HFF-Myc (cell line): ENCODE measurements at places on chromosomes 3 and 15.

DNA sequence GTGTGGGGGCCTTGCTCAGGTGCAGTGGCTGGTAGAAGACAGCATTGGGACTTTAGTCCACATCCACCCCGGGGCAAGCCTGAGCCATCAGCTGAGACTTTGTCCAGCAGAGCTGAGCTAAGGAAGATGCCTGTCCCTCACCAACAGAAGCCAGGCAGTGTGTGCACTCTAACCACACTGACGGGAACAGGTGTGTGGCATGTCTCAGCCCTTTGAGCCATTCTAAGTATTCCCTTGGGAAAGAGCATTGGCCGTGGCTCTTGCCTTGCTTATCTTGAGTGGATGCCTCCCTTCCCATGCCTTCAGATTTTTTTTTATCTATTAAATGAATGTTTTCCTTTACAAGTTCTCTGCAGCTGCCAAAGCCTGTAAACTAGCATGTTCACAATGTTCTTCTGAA, 3.5 kb downstream of the GABRA5 start:
- no peak for DNase-seq

- DNase-seq: no peak
Observed at GRCh38 chr3:37888421-37888820, 26.7 kb downstream of the CTDSPL start.

DNA sequence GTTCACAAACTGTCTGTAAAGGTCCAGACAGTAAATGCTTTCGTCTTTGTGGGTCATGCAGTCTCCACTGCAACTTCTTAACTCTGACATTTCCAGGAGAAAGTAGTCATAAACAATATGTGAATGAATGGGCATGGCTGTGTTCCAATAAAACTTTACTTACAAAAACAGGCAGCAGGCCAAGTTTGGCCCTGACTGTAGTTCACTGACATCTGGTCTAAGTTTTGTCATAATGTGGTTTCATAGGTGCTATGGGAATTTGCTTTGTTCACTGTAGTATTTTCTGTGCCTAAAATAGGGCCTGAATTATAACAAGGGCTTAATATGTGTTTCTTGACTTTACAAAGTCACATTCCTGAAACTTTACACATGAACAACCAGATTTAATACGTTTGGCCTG, 186.0 kb upstream of the KBTBD8 start:
- DNase-seq: peak; percentile 70

- peak; percentile 27 for DNase-seq
Observed at GRCh38 chr3:186931532-186932280, 1.4 kb downstream of the ST6GAL1 start.

DNA sequence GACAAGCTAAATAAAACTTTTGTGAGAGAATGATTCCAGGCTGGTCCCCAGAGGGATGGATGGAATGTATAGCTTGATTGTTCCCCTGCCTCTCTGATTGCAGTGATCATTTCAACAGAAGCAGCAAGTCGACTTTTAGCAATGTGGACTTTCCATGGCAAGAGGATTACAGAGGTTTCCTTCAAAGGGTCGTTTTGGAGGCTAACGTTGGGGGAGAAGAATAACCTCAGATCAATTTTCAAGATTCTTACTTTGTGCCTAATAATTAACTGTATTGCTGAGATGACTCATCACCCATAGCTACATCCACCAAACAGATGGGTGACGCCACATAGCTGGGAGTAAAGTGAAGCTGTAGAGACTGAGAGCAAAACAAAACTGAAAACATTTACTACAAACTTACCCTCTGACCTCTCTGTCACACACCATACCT, 79.9 kb downstream of the GTPBP8 start:
- DNase-seq: no peak

GRCh38 chr3:17195192-17195611, 310.4 kb downstream of the PLCL2 start:
- no peak for DNase-seq

DNA sequence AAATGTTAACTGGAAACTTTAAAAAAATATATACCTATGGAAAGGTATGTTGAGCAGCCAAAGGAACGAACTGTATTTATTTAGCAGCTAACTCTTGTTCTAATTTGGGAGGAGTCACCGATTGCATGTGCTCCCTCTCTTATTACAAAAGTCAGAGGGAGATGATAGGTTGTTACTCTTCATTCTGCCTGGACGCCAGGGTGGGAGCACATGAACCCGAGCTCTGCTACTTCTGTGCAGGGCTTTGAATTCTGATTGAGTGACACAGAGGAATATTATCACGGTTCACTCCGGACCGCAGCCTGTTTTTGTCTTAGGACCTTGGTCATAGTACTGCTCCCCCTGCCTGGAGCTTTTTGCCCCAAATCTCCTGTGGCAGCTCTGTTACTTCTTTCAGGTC, 36.9 kb upstream of the LRIG1 start:
- DNase-seq: no peak

- DNase-seq: no peak
Observed at GRCh38 chr3:133999891-134000685, 29.6 kb downstream of the SLCO2A1 start.

DNA sequence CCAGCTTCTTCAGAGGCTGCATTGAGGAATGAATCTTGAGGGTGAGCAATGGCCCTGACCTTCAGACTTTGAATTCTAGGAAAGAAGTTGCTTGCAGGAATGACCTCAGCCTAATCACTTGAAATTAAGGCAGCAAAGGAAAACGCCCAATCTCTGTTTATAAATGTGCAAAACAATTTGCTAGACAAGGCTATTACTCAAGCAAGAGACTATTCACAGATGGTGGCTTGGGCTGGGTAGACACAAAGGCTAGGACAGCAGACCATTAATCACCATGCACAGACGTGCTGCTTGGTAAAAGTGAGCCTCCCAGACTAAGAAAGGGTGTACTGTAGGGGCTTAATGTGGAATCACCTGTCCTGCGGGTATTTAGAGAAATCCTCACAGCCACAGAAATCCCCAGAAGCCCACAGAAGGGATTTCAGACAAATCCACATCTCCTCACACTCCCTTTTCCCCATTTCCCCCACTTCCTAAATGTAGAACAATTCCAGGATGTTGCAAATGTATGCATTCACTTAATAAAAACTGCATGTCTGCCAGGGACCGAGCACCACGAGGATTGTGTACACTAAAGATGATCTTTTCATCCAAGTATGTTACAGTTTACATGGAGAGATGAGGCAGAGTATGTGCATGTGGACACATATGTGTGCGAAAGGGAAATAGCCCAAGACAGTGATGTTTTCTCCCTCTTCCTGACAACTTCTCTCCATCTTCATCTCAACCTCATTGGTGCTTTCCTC, 259.5 kb downstream of the THSD4 start:
- DNase-seq: peak; percentile 30

DNA sequence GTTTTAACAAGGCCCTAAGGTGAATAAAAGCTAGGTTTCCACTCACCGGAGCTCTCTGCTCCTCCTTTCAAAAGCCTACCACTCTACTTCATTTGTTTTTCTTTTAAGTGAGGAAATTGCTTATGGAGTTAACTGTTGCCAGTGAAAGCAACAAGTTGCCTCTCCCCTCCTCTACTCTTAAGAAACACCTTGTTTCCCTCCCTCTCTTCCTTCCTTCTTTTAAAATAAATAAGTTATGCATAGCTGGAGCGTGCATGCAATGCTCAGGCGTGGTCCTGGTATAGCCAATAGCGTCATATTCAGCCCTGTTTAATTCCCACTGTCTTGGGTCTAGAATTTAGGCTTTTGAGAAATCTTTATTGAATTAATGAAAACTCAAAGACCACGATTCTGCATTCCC, 101.1 kb upstream of the IGF1R start:
- DNase-seq: no peak

DNA sequence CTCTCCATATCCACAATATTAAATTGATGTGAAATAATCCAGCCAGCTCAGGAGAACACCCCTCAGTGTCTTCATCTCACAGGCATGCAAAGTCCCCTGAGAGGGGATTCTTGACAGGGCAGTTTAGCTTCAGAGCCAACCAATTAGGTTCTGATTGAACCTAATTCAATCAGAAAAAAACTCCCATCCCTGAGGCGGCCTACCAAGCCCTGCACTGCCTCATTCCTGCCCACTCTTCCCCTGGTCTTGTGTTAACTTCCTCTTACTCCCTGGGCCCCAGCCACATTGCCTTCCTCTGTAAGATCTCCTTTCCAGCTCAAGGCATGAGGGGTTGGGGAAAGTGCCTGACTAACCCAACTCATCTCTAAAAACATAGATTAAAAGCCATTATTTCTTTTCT, 46.1 kb downstream of the FRMD4B start:
- DNase-seq: no peak

- DNase-seq: no peak
Observed at GRCh38 chr15:42732095-42732827, 4.7 kb downstream of the CDAN1 start.

GRCh38 chr3:184259878-184260723, 1.3 kb downstream of the CAMK2N2 start:
- no peak for DNase-seq

DNA sequence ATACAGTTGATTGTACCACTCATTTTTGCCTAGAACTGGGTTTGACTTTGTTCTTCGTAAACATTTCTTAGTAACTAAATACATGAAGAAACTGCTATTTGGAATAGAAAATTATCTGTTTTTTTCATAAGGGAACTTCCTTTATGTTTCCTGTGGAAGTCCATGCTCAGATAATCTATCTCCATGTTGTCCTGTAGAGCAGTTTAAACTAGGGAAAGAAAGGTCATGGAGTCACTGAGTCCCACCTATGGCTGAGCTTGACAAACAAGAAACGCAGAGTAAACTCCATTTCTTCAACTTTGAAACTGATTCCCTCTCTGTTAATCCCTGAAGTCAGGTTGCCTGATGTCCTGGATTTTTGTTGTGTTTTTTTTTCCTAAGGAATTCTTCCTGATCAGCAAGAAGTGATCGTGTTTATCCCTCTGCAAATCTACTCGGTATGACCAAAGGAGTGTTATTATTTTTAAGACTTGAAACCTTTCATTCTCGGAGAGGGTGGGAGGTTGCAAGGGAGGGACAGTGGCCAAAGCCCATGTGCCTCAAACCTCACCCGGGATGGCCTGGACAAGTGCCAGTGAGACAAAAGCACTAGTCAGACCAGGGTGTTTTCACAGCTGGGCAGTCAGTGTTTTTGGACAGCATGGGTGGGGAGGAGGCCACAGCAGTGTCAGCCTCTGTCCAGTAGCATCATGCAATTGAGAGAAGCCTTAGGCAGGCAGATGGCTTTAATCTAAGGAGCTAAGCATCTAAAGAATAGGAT, 129.8 kb upstream of the PHLDB2 start:
- DNase-seq: no peak

DNA sequence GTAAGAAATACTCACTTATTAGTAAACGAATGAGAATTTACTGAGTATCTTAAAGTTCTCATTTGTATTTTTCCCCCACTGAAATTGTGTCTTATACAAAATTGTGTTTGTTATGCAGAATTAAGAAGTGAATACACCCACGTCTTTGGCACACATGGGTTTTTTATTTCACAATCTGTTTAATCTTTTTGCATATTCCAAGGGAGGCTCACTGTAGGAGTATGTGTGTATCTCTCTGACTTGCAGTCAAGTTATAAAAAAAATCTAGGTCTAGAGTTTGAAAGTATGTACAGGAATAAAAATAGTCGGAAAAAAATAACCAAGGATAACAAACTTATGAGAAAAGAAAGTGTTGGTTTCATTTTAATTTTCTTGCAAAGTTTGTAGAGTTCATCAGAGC, 255.2 kb downstream of the PDCD6IP start:
- no peak for DNase-seq

GRCh38 chr15:63719281-63719680, 114.5 kb downstream of the HERC1 start:
- no peak for DNase-seq

GRCh38 chr3:179474480-179474879, 23.2 kb upstream of the GNB4 start:
- no peak for DNase-seq

- DNase-seq: no peak
Observed at GRCh38 chr3:135181408-135181807, 386.3 kb downstream of the EPHB1 start.

GRCh38 chr3:197533927-197534725, 21.6 kb downstream of the BDH1 start:
- DNase-seq: no peak

- DNase-seq: no peak
Observed at GRCh38 chr3:140467104-140467577, 210.7 kb upstream of the TRIM42 start.

GRCh38 chr15:51793521-51794305, 35.7 kb upstream of the TMOD3 start:
- no peak for DNase-seq

DNA sequence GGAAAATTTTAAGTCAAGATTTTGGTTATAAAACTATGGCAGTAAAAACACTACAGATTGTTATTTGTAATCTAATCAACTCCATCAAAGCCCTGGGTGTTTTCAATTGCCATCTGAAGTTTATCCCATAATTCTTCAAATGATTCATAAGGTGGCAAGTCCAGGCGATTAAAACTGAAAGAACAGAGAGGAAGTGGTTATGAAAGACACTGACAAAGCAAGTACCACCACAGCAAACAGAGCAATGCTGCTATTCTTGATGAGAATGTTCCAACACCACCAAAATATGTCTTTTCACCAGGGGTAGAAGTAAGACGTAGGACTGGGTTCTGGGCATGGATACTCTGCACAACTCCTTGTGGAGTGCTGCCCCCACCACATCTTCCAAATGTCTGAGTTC, 86.9 kb upstream of the PRTG start:
- no peak for DNase-seq

DNA sequence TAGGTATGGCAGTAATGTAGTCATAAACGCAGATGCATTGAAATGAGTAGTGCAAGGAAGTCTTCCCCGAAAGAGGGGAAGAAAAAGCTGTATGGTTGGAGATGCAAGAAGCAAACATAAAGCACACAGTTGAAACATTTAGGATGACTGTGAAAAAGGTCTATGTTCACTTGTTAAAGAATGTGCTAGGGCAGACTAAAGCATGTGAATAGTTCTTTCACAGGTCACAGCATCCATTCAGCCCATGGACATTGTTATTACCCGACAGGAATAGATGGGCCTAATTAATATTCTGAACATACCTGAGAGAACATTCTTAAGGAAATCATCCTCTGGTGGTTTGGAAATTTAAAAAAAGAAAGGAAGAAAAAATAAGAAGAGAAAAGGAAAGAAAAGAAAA, 595.2 kb downstream of the ZIC1 start:
- no peak for DNase-seq

GRCh38 chr15:69398491-69398891, 15.7 kb upstream of the KIF23 start:
- no peak for DNase-seq
